ENCODE measurements at places on chromosomes 5 and 9. TPM values are rescaled to one million over a fixed set of nuclear protein-coding genes. Genes with fewer than 3 reads are reported as not detected.

LCN2 gene
- not detected for polyA plus RNA-seq

CDH9 gene
- 1.7 TPM for polyA plus RNA-seq

SLC6A7 gene
- 4.6 TPM for polyA plus RNA-seq

IL4 gene
- not detected for polyA plus RNA-seq

PLAC8L1 gene
- 1.2 TPM for polyA plus RNA-seq

GBGT1 gene
- polyA plus RNA-seq, result not detected

GGTA1 gene
- polyA plus RNA-seq, result not detected

PCDHB16 gene
- 2.8 TPM for polyA plus RNA-seq

FBP2 gene
- polyA plus RNA-seq, result not detected

C9orf50 gene
- not detected for polyA plus RNA-seq

RNF145 gene
- 49.7 TPM for polyA plus RNA-seq

NTRK2 gene
- polyA plus RNA-seq, result 14.2 TPM

STKLD1 gene
- polyA plus RNA-seq, result 1.1 TPM

ACTBL2 gene
- not detected for polyA plus RNA-seq

PCA3 gene
- not detected for polyA plus RNA-seq

All from neural cell (in vitro differentiated cells).